OCI-LY7 (cell line): ENCODE measurements at places on chromosomes 6 and 20.

DNA sequence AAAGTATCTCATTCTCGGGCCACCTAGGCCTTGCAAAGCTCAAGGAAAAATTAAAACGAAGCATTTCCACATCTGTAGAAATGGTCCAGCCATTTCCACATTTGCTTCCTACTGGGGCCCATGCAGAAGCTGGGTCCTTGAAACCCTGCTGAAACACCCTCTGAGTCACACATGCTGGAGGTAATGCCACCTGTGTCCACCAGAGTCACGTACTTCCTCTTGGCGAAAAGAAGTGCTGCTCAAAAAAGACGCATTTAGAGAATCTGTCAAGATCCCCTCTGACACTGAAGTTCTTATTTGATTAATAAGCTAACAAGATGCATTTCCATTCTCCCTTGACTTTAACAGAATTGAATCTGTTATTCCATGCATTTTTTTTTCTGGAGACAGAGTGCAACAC lies 423.2 kb downstream of the PREX1 start:
- DNase-seq: peak; percentile 16

- DNase-seq: no peak
Observed at GRCh38 chr20:13928901-13929300, 61.5 kb downstream of the SEL1L2 start.

DNA sequence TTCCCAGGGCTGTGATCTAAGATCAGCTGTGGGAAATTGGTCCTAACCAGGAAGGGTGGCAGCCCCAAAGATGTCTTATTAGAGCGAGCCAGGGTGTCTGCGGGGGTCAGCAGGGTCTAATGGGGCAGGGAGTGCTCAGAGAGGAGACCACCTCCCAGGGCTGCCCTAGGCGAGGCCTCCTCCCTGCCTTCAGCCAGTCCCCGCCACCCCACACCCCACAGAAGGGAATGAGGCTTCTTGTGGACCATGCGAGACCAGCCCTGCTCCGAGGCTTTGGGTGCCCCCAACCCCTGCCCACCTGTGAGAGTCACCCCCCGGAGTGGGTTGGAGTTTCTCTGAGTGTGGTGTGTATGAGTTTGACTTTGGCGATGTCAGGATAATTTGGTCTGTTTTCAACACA lies 37.8 kb downstream of the SYNJ2 start:
- DNase-seq: no peak

- DNase-seq: no peak
Observed at GRCh38 chr6:938916-939315, 246.0 kb upstream of the EXOC2 start.

- DNase-seq: no peak
Observed at GRCh38 chr20:61100489-61100888, 151.6 kb upstream of the CDH4 start.

- no peak for DNase-seq
Observed at GRCh38 chr20:15278041-15278440, 940.6 kb upstream of the FLRT3 start.

DNA sequence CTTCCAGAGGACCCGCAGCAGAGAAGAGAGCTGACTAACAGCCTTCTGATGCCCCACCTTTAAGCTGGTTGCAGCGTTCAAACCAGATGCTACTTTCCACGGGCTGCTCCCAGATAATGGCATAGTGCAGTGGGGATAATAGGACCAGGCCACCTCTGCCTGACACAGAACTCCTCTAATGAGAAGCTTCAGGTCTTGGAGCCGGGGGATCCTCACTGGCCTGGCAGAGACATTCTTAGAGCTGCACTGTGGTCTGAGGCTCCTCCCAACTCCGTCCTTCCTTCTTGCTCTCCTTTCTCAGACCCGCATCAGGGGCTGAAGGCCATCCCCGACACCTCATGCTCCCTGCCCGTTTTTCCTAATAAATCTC lies 206.6 kb upstream of the MARCKS start:
- DNase-seq: no peak

DNA sequence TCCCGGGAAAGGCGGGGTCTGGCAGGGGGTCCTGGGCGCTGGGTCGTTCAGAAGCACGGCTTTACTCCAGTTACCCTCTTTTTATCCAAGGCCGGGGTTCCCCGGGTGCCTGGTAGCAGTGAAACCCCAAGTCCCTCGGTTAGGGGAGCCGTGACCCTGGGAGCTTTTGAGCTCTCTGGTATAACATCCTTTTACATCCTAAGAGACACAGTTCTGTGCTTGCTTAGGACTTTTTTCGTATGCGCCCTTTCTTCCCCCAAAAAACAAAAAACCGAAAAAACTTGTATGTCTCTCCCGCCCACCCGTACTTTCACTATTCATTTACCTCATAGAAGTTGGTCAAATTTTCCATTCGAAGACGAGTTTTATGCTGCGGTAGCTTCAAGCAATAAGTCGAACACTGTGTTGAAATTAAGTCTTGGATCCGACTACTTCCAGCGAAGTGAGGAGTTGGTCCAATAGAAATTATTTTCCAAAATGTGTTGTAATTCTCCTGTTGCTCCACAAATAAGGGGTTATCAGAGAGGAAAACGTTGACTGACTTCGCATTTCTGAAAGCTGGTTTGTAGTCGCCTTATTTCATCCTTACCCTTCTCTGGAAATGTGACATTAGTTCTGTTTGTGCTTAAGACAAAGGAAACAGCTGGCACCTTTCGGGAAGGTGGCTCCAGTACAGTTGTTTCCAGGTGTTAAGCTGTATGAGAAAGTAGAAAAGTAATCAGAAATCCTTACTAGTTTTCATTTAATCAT lies 816 bp upstream of the MAN1A1 start:
- DNase-seq: peak; percentile 67

GRCh38 chr6:109009236-109009961 lies 85.2 kb downstream of the SESN1 start:
- DNase-seq: peak; percentile 92

GRCh38 chr6:163756079-163756478 lies 341.6 kb downstream of the QKI start:
- peak; percentile 93 for DNase-seq

DNA sequence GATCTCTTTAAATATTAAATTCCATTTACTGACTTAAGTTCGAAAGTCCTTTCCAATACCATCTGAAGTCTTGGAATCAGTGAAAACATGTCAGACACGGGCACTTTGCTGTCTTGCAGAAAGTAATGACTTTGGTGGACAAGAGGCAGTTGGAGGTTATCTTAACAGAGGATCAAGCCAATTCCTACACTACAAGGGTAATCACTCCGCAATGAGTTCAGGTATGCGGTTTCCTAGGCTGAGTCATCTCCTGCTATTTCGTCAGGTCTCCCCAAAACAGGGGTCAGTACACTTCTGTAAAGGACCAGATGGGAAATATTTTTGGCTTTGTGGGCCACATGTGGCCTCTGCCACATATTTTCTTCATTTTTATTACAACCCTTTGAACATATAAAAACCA lies 656.6 kb downstream of the KIF16B start:
- no peak for DNase-seq

- DNase-seq: no peak
Observed at GRCh38 chr6:16602035-16602434, 159.2 kb downstream of the ATXN1 start.

DNA sequence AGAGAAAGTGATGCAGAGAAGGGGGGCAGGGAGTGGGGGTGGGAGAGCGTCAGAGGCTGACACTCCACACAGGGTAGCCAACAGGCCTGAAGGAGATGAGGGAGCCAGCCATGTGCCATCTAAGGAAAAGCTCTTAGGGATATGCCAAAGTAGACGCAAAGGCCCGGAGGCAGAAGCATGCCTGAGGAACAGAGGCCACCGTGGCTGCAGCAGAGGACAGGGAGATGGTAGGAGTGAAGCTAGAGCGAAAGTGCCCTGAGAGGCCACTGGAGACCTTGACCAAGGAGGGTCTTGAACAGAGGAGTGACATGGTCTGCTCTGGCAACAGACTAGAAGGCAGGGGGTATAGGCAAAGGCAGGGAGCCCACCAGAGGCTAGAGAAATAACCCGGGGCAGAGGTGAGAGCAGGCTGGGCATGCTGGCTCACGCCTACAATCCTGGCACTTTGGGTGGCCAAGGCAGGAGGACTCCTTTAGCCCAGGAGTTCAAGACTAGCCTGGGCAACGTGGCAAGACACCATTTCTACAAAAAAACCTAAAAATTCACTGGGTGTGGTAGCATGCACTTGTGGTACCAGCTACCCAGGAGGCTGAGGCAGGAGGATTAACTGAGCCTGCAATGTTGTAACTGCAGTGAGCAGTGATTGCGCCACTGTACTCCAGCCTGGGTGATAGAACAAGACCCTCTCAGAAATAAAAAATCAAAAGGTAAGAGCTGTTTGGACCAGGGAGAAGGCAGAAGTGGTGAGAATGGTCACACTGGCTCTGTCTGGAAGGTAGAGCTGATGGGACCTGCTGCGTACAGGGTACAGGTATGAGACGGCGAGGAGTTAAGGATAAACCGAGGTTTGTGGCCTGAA lies 6.3 kb downstream of the RRBP1 start:
- DNase-seq: no peak

DNA sequence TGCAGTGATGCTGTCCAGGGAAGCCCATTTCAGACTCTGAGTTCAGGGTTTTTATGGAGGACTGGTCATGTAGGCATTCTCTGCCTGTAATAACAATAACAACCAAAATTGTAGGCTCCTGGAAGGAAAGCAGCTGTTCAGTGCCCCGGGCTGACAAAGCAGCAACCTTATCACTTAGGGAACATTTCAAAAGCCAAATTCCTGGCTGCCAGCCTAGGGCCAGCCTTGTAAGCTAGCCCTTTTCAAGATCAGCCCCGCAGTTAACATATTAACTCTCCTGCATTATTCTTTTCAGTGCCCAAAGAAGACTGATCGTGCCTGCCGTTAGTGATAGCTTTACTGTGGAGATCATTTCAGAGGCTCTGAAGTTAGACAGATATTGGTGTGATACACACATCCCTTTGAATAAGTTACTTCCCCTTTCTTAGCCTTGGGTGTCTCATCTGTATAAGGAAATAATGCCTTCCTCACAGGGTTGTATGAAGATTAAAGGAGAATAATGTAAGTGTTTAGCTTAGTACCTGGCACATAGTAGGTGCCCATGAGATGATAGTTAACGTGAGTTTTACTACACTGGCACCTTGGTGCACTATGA lies 44.1 kb downstream of the CTNNBL1 start:
- peak; percentile 5 for DNase-seq

- peak; percentile 79 for DNase-seq
Observed at GRCh38 chr6:88870717-88871330, 92.6 kb downstream of the RNGTT start.

DNA sequence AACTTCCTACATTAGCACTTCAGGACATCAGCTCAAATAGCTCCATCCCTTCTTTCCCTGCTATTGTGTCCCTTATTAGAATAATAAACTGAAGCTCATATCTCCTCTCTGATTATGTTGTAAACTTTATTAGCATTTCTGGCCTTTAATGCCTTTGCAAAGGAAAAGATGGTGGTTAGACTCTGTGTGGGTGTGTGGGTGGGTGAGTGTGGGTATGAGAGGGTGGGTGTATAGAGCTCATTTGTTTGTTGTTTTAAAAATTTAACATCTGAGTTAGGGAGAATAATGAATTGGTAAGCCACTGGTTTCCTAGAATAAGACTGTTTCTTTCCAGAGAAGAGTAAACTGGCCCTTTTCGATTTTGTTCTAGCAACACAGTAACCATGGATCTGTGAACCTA lies 70.6 kb upstream of the L3MBTL3 start:
- no peak for DNase-seq

GRCh38 chr20:19840111-19840710 lies 82.2 kb downstream of the RIN2 start:
- no peak for DNase-seq

- no peak for DNase-seq
Observed at GRCh38 chr20:1619861-1620444, at the start of gene SIRPB1. SIRPB1 (minus strand) TSS chr20:1620009; CDS start chr20:1619944, 65 bp downstream.

GRCh38 chr20:32611286-32611685 lies 26.2 kb upstream of the NOL4L start:
- DNase-seq: no peak

DNA sequence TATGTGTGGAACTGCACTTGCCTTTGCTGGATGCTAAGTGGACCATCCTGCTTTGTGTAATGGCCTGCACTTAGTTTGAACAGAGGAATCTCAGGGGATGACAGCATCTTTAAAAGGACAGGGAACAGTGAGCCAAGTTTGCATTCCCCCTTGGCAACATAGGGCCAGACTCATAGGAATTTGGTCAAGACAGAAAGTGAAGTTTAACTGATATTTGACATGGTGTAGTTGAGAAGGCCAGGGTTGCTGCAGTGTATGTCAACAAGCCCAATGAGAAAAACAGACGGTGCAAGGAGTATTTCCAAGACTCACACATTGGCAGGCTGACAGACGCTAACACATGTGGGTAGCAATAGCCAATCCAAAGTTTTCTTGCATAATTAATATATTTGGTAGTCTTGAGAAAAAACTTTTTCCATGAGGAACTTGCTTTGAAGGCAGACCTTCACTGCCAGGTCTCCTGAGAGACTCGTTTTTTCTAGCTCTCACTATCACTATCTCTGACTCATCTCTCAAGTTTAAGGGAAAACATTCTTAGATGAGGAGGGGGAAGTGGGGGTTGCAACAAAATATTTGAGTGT lies 213.8 kb downstream of the IBTK start:
- DNase-seq: no peak

DNA sequence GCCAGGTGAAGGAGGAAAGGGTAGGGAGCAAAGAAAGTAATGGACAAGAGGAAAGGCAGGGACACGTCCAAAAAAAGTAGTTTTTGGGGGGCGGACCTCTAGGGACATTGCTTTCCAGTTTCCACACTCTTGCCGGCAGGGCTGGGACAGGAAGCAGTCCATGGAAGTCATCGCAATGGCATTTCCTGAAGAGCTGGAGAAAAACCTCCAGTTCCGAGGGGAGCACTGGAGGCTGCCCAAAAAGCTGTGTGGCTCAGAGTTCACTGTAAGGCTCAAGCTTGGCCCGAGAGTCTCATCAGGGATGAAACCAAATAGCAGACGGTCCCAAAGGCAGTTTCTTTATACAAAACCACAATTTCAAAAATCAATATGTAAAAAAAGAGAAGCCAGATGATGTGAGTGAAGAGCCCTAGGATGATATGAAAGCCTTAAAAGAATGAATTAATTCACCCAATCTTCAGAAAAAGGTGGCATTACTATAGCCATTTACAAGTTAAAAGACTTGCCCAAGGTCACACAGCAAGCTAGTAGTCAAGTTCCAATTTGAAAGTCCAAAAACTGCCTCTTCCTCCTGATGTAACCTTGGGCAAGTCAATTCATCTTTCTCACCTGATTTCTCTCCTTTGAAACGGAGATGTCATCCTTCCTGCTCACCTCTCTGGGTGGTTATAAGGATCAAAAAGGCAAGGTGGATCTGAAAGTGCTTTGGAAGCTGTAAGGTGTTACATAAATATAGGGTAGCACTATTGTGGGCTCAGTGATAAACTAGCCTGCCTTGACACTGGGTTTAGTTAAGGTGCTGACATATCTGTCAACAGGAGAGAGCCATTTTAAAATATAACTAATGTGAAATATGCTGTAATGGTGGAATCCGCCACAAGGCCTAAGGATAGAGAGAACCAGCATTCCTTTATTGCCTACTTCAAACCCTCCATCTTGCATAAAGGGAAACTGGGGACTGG lies 9.1 kb downstream of the BCL2L1 start:
- no peak for DNase-seq

- DNase-seq: no peak
Observed at GRCh38 chr6:150633486-150633834, 33.8 kb downstream of the PLEKHG1 start.

GRCh38 chr6:144986271-144986670 lies 701.1 kb downstream of the UTRN start:
- DNase-seq: no peak
